ENCODE measurements at places on chromosomes 11 and 22. TPM values are rescaled to one million over a fixed set of nuclear protein-coding genes. Genes with fewer than 3 reads are reported as not detected.

DNA sequence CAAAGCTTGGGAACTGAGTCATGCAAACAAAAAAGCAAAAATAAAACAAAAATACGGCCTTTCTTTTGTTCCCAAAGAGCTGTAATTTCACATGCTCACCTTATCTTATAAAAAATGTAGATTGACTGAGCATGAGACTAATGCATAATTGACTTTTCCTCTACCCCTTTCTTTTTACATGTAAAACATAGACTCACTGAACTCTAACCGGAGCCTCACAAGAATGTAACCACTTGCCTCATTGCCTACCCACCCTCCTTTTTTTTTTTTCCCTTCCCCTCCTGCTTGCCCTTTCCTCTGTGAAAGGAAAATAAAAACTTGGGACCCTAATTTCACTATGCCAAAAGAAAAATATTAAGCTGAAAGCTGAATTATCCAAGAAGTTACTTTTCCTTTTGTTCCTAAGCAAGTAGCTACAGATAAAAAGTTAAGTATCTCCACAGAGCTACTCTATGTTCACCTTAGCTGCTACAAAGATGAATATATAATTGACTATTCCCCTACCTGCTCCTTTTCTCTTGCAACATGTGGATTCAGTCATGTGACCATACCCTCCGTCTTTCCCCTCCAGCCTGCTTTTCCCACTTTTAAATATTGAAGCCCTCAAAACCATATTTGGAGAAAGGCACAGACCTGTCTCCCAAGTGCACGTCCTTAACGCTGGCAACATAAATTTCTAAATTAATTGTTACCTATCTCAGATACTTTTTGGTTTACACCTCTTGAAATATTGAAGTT is 39.6 kb upstream of the WEE1 start:
- no peaks in the 10 kb centered on the region for H3K27me3 ChIP-seq
- H3K4me3 ChIP-seq: no peak overlapping the region
- no peaks in the 10 kb centered on the region for H3K36me3 ChIP-seq
- no peak overlapping the region for H3K27ac ChIP-seq

- no peaks in the 10 kb centered on the region for H3K27me3 ChIP-seq
- no peak overlapping the region for H3K4me3 ChIP-seq
- DNase-seq: no peak
- no peaks in the 10 kb centered on the region for H3K4me1 ChIP-seq
- H3K27ac ChIP-seq: no peak overlapping the region
- no peaks in the 10 kb centered on the region for H3K36me3 ChIP-seq
These were observed 7.1 kb upstream of the QSER1 start for GRCh38 chr11:32885556-32885955.

SMIM35 gene
- not detected for polyA plus RNA-seq

PRDM10 gene
- polyA plus RNA-seq: 2.4 TPM
